IPS-NIHi11 (cell line): ENCODE measurements at places on chromosomes 2 and 18.

DNA sequence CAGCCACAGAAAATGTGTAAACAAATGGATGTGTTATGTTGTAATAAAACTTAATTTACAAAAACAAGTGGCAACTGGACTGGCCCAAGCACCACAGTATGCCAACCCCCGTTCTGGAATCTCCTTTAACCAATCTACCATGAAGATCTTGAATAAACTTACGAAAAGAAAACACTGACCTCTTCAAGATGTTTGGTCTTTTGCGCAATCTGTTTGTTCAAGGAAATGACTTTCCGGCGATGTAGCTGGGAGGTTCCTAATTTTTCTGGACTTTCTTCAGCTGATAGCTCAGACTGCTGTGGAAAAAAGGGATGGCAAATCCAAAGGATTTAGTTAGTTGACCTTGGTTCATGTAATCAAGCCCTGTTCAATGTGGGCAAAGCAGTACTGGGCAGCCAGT is 55.7 kb downstream of the CCDC93 start:
- no peak for DNase-seq

GRCh38 chr2:65952966-65953761 is 481.8 kb upstream of the MEIS1 start:
- DNase-seq = no peak

GRCh38 chr2:157415591-157416101 is 28.2 kb downstream of the CYTIP start:
- no peak for DNase-seq

DNA sequence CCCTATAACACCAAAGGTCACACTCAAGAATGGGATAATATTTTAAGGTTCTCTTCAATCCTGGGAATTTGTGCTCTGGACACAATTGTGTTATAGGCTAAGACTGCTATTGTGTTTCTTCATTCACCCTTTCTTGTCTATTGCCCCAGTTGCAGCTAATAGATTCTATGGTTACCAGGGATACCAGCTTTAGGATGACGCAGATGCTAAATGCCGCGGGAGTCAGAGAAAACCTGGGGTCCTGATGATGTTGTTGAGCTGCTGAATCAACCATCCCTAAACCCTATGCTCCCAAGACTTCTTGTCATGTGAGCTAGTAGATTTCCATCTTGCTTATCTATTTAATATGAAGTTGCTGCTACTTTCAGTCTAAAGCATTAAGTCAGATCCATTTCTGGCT is 5.4 kb downstream of the CRYGD start:
- no peak for DNase-seq

DNA sequence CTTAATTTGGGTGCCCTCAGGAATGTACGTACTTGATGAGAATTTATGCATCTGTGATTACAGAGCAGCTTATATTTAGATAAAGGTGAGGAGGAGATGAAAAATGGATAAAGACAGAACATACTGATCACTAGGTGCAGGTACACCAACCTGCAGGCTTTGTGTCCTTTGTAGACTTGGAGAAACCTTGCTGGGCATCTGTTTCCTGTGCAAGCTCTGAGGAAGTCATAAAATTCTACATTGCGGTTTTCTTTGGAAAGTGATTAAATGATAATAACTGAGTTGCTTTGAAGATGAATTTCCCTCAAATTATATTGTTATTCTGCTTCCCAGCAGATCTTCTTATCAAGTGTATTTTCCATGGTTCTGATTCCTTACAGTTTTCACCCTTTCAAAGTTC is 7.7 kb downstream of the RAB27B start:
- no peak for DNase-seq

- DNase-seq = no peak
Observed at GRCh38 chr2:39390216-39390615, 46.9 kb downstream of the MAP4K3 start.

GRCh38 chr2:241128266-241128665 is 21.0 kb downstream of the PASK start:
- DNase-seq = no peak

DNA sequence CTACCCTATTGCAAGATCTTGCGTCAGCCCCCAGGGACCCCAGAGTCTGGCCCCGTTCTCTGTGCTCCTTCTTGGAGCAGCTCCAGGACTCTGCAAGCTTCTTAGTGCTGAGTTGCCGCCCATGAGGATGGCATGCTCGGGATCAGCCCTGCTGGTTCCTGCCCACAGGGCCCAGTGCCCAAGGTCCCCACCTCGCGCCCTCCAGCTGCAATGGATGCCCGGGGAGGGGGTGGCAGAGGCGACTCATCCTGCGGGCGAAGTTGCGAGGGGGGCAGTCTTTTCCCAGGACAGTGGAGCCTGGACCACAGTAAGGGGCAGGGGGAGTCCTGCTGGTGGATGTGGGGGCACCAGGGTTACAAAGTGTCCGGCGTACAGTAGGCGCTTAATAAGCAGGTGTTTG is 261.9 kb downstream of the BCL2 start:
- no peak for DNase-seq

- no peak for DNase-seq
Observed at GRCh38 chr2:69966496-69966895, 5.1 kb upstream of the ASPRV1 start.

- peak; percentile 5 for DNase-seq
Observed at GRCh38 chr2:240502430-240503121, 55.2 kb downstream of the ANKMY1 start.

GRCh38 chr2:231370749-231371429 is 24.6 kb upstream of the B3GNT7 start:
- peak; percentile 83 for DNase-seq

DNA sequence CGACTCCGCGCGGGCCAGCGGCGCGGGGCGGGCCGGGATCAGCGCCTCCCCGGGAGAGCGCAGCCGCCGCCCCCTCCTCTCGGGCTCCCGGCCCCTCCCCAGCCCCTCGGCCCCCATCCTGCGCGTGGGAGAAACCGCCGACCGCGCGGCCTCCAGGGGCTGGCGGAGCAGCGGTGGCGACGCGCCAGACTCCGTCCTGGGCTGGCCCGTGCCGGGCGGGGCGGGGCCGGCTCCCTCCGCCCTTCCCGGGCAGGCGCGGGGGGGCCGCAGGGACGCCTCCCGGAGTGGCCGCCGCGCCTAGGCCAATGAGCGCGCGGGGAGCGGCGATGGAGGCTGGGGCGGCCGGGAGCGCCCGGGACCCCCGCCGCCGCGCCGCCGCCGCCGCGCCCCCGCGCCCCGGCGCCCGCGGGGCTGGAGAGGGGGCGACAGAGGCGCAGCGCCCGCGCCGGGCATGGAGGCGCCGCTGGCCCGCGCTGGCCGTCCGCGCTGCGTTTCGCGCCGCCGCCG is 49.1 kb downstream of the KCNIP3 start:
- peak; percentile 72 for DNase-seq

DNA sequence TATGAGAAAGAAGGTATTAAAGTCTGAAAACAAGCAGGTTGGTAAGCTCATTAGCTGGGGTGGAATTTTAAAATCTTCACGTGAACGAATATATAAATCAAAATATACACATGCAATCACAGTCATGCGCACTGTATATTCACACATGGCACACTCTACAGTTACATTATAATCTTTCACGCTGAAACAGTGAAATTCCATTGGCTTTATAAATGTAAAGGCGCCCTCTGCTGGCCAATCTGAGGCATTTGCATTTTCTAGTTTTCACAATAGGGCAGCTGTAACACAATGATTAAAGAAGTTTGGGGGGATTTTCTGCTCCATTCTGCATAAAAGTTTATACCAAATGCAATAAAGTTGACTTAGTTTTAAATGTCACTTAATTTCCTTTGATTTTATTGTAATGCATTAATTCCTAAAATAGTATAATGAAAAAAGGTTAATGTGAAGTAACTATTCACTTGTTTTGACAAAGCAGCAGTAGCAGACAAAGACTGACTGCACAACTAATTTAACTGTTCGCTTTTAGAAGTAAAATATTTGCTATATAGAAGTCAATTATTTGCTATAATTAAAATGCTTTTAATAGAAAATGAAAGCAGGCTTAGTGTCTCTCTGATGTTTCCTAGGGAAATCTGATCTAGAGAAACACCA is 17.2 kb downstream of the IFIH1 start:
- DNase-seq = peak; percentile 22

GRCh38 chr18:66495844-66496243 is 108.0 kb downstream of the CDH19 start:
- peak; percentile 50 for DNase-seq

- peak; percentile 94 for DNase-seq
Observed at GRCh38 chr2:176140513-176141317, 10.6 kb upstream of the HOXD4 start.
